ENCODE measurements at places on chromosomes 1 and 21.

DNA sequence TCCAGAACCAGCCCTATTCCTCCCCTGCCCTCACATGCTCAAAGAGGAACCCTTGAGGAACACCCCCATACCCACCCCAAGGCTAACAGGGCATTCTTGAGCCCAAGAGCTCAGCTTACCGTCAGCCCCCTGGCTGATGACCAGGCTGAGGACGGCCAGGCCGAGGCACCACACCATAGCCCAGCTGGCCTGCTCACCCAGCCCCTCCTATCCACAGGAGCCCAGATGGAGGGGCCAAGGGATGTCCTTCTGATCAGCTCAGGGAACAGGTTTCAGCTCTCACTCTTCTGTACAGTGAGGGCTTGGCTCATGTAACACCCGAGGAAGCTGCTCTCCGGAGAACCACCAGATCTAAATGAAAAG, 2.2 kb downstream of the IGSF9 start:
- DNase-seq, result no peak

- DNase-seq, result no peak
These were observed 376.5 kb downstream of the LRRIQ3 start for GRCh38 chr1:73821520-73821919.

DNA sequence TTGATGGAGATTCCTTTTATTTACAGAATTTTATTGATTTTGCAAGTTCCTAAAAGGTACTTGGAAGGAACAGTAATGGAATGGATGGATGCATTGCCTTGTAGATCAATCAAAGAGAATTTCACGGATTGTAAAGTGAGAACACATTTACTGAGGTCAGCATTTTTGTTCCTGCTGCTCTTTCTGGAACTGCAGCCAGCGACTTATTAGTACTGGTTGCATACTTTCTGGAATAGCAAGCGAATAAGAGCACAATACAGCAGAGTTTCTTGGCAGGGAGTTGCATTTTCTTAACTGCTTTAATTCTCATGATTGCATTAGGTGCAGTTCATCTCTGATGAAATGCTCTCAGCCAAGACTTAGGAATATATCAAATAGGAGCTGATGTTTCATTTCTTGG, 106.1 kb upstream of the CHODL start:
- DNase-seq, result no peak

DNA sequence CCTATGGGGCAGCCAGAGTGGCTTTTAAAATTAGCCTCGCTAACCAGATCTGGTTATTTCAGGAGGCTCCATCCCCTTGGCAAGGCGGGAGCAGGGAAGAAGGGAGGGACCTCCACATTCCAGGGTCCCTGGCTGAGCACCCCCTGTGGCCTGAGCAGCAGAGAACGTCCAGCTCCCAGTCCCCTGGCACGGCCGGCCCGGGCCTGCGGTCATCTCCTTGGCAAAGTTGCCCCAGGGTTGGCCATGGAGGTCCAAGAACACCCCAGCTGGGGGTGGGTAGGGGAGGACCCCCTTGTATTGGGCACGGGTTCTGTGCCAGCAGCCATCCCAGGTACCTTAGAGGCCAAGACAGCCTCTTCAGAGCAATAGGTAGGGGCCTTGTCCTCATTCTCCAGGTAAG, 75.9 kb downstream of the RAP1GAP start:
- no peak for DNase-seq

- no peak for DNase-seq
These were observed 6.6 kb downstream of the LRRC47 start for GRCh38 chr1:3789421-3790300.

GRCh38 chr21:39869141-39869818, 2.0 kb downstream of the PCP4 start:
- DNase-seq, result no peak

GRCh38 chr1:67159233-67159632, 7.0 kb upstream of the IL23R start:
- DNase-seq, result no peak

DNA sequence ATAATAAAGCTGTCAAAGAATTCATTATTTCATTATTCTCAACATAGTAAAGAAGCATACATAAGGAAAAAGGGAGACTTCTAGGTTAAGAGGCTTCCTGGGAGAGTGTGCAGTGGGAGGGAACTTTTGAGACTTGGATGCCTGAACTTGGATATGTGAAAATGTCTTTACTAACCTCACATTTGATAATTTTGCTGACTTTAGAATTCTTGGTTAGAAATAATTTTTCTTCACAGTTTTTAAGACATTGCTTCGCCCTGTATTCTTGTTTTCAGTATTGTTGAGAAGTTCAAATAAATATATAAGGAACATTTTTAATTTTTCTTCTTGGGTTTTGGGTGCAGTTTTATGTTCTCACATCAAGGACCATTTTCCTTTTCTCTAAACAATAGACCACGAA, 40.0 kb downstream of the GPSM2 start:
- no peak for DNase-seq

Measured in stimulated activated CD4-positive, alpha-beta T cell treated with anti-CD3 and anti-CD28 coated beads, TNF-alpha, amount 100 ng/mL, for 4 hours (primary cell).